ENCODE measurements at places on chromosomes 12 and 14. TPM values are rescaled to one million over a fixed set of nuclear protein-coding genes. Genes with fewer than 3 reads are reported as not detected.

The AMIGO2 gene
- 30.3 TPM for total RNA-seq

The LIN7A gene
- total RNA-seq, result 36.6 TPM

The SYCP3 gene
- 0.85 TPM for total RNA-seq

The CCDC197 gene
- not detected for total RNA-seq

The ARHGAP9 gene
- 0.38 TPM for total RNA-seq

The OSBPL8 gene
- 77.1 TPM for total RNA-seq

The FERMT2 gene
- 143 TPM for total RNA-seq

The RNU4-1 gene
- total RNA-seq, result under 0.01 TPM

The OR6C74 gene
- total RNA-seq, result under 0.01 TPM

Data from regular cardiac myocyte (primary cell).